Uterine smooth muscle cell (primary cell): ENCODE measurements at places on chromosomes 1 and 21. TPM values are rescaled to one million over a fixed set of nuclear protein-coding genes. Genes with fewer than 3 reads are reported as not detected.

TUFT1 gene
- 4.5 and 8.5 TPM in 2 replicates for total RNA-seq

ATP6V1G3 gene
- not detected in 2 replicates for total RNA-seq

SPRR4 gene
- total RNA-seq = not detected in 2 replicates

CASQ2 gene
- not detected in 2 replicates for total RNA-seq

WNT3A gene
- total RNA-seq = not detected in 2 replicates

PTPRU gene
- total RNA-seq = 19.1 and 22.5 TPM in 2 replicates

CLCA1 gene
- total RNA-seq = under 0.01 TPM in 1 of 2 replicates, not detected in the other

MTHFR gene
- total RNA-seq = 28.8 and 34.5 TPM in 2 replicates

NPR1 gene
- total RNA-seq = 1.1 and 4.1 TPM in 2 replicates

FBXO44 gene
- total RNA-seq = 10.0 and 24.5 TPM in 2 replicates

CYYR1 gene
- 0.11 and 0.12 TPM in 2 replicates for total RNA-seq

SPATA46 gene
- 0.12 TPM in 1 of 2 replicates, not detected in the other for total RNA-seq

TTLL7 gene
- total RNA-seq = 20.7 and 20.9 TPM in 2 replicates

PLA2G5 gene
- total RNA-seq = not detected in 2 replicates

UBASH3A gene
- not detected in 2 replicates for total RNA-seq
